ENCODE measurements at places on chromosomes 2 and 18.

GRCh38 chr2:225274751-225275150, 124.8 kb upstream of the NYAP2 start:
- DNase-seq, result no peak

- peak; percentile 38 for DNase-seq
These were observed 7.4 kb upstream of the MOB1A start for GRCh38 chr2:74186038-74186437.

DNA sequence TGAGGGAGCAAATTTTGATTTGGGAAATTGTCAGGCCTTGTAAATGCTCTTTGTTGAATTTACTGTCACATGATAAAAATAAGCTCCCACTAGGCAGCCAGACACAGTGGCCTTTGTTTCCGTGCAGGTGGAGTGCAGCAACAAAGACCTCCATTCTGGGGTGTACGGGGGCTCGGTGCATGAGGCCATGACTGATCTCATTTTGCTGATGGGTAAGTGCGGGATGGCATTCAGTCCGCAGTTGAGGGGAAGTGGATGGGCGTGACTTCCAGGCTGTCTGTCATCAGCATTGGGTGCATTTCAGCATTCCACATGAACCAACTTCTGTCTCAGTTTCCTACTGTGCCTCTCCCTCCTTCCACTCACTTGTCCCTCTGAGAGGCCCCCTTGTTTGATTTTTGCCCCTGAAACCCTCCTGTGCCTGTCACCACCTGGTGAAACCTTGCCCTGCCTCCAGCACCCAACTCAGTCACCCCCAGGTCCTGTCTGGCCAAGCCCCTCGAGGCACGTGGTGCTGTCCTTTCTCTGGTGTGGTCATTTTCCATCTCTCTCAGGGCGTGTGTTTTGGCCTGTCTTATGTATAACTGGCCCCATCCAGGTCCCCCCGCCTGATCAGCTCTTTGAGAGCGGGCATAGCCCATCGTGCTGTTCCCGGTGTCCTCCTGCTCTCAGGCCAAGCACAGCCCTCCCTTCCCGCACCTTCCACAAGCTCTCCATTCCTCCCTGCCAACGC, 16.3 kb downstream of the CNDP2 start:
- peak; percentile 4 for DNase-seq

DNA sequence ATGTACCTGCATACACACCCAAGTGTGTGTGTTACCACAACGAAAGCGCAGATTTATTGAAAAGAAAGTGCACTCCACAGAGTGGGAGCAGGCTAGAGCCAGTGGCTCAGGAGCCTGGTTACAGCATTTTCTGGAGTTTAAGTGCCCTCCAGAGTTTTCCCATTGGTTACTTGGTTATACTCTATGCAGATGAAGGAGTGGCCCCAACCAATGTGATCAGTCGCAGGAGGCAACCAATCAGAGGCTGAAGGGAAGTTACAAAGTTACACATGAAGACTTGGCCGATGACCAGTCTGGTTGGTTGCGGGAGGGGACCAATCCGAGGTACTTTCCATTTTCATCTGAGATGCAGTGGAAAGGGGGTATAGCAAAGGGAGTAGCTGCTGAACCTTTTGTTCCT, 13.5 kb upstream of the PRLH start:
- no peak for DNase-seq

GRCh38 chr2:45218931-45219339, 209.7 kb upstream of the SIX2 start:
- DNase-seq, result no peak

DNA sequence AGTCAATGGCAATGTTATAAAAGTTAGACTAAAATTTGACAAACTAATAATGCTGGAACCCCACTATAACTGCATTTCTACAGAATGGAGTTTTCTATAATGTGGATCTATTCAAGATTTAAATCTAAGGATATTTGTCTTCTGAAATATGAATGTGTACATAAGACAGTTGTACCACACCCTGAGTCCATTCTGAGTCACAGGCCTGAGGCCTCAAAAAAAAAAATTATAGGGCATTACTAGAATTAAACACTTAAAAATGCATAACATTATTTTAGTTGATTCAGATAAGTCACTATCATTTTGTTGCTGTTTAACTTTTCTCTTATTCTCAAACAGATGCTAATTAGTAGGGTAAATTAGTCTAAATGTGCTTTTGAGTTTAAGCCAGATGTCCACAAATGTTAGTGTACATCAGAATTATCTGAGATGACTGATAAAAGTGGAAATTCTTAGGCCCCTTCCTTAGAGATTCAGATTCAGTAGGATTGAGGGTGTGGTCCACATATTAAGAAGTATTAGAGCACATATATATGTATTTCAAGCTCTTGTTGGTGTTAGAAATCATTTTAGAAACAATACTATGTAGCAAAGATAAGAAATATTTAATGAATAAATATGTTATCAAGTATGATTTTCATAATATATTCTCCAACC, 42.4 kb upstream of the COL5A2 start:
- DNase-seq, result no peak

GRCh38 chr2:131154071-131154531, 49.0 kb downstream of the PLEKHB2 start:
- peak; percentile 64 for DNase-seq

GRCh38 chr2:217933617-217933993, 69.2 kb downstream of the TNS1 start:
- no peak for DNase-seq

DNA sequence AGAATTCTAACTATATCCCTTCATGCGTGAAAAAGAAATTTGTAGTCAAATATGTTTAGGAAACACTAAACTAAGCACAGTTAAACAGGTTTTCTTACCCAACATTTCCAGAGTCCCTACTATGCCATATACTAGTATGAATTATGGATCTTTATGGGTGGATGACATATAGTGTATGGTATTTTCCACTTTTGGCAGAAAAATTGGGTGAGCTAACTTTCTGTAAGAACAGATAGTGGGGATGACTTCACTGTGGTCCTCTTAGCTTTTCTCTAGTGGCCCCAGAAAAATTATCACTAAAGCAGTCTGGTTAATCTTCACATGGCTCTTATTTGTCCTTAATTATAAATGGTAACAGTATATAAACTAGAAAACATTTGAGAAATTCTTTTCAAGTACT, 240.0 kb upstream of the GULP1 start:
- no peak for DNase-seq

GRCh38 chr2:11701206-11701605, 31.2 kb upstream of the NTSR2 start:
- no peak for DNase-seq

DNA sequence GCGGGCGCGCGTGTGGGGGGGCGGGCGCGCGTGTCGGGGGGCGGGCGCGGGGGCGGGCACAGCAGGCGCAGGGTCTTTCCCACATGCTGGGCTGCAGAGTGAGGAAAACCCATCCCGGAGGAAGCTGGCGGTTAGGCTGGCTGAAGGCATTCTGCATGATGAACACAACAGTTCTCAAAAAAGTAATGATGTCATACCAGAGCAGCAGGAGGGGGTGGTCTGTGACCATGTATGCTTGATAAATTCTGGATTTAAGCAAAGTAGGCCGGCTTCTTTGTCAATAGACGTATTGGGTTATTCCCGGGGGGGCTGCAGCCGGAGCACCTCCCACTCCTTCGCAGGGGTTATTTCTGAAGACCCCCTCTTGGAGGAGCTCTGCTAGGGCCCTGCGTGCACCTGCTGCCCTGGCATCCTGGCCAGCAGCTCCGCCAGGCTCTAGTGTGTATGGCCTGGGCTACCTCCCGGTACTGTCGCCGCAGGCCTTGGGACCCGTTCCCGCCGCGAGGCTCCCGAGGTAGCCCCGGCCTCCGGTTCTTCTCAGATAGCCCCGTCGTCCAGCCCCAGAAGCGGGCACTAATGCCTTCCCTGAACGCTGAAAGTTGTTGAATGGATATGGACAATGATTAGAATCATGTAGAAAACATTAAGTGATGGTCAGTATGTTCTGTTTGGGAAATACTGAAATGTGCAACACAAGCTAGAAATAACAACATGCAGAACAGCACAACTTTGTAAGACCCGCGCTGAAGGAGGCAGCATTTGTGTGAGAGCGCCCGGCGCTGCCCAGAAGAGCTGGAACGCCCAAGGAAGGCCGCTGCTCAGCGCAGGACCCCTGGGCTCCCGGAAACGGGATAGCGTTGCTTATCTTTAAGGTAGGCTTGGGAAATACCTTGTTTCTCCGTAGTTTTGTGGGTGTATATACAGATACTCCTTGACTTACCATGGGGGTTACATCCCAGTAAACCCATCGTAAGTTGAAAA, 101.4 kb upstream of the RAB6C start:
- DNase-seq, result no peak

GRCh38 chr18:45291621-45292615, 323.4 kb upstream of the SLC14A2 start:
- DNase-seq, result no peak

GRCh38 chr2:127612111-127612822, 33.7 kb upstream of the GPR17 start:
- DNase-seq, result peak; percentile 8

DNA sequence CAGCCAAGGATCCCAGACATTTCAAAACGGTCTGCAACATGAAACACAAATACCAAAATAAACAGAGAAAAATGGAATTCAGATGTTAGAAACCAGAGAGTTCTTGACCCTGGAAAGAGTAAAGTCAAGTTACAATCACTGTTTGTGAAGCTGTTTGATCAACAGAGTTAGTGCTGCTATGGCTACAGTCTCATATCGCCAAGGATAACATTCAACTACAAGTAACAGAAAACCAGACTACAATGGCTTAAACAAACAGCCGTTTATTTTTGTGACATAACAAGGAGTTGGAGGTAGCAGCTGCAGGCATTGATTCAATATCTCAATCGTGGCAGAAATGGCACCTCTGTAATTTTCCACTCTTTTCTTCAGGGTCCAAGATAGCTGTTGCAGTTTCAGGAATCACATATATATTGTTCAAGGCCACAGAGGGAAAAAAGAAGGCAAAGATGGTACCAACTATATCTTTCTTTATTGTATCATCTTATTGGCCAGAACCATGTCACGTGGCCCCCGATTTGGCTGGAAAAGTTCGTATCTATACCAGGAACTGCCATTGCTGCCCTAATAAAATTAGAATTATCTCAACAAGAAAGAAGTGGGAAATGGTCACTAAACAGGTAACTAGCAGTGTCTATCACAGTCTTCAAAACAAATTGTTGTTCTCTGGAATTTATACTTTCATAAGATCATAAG, 17.7 kb upstream of the HNRNPLL start:
- no peak for DNase-seq
